Activated effector memory CD4-positive, alpha-beta T cell treated with Interleukin-2 at 50 U/mL for 16 hours (primary cell): ENCODE measurements at places on chromosomes 4 and X.

- DNase-seq, result no peak
These were observed 62.7 kb downstream of the GAB1 start for GRCh38 chr4:143399113-143399949.

DNA sequence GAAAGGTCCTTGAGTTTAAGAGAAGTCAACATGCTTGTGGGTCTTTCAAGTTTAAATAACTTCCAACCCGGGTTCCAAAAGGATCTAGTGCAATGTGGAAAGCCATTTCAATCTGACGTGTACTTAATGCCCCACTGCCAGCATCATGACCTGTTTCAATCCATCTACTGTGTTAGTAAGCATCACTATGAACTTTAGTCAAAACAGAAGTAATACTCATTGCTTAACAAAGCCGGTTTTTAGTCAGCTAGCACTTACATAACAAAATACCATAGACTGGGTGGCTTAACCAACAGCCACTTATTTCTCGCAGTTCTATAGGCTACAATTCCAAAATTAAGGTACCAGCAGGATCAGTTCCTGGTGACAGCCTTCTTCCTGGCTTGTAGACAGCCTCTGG lies 677.5 kb downstream of the DMD start:
- no peak for DNase-seq

GRCh38 chr4:150072906-150073714 lies 5.1 kb upstream of the DCLK2 start:
- DNase-seq, result no peak

DNA sequence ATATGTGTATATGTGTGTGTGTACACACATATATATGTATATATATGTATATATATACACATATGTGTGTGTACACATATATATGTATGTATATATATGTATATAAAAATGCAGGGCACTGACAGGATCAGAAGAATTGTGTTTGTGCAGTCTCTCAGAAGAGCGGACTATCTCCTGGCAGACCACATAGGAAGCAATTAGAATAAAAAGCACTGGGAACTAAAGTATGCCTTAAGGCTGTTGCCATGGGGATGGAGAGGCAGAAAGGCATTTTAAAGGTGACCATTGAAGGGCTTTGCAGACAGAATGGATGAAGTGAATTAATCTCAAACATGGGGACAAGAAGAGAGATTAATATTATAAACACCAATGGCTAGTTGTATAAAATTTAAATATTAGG lies 33.7 kb upstream of the USP51 start:
- DNase-seq, result no peak

DNA sequence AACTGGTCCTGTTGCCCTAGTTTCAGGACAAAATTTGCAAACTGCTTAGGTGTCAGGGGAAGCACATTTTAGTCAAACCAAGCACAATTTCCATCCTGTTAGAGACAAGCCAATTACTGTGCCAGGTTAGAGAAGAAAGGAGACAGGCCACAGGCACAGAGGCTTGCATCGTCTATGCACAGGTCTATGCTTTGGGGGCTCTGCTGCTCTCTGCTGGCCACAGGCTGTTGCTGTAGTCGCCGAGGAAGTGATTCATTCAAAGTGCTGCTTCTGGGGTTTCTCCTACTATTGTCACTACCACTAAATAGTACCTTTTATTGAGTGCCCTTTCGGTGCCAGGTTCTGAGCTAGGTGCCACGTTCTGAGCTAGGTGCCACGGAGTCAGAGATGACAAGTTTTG lies 45.5 kb downstream of the VGLL1 start:
- peak; percentile 66 for DNase-seq

DNA sequence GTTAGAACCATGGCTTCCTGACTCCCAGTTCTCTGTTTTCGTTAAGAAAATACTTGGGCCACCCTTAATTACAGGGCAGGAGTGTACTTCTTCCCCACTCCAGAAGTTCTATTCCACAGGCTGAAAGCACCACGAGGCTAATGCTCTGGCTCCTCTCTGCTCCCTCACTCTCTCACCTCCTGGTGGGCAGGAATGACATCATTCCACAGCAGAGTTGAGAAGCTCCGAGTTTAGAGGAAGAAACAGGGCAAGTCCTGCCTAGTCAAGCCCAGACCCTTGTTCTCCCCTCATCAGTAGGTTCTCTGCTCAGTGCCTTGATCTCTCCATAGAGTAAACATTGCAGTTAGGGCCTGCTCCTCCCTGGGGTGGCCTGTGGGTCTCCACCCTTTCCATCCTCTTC lies 343.8 kb upstream of the CLNK start:
- no peak for DNase-seq

DNA sequence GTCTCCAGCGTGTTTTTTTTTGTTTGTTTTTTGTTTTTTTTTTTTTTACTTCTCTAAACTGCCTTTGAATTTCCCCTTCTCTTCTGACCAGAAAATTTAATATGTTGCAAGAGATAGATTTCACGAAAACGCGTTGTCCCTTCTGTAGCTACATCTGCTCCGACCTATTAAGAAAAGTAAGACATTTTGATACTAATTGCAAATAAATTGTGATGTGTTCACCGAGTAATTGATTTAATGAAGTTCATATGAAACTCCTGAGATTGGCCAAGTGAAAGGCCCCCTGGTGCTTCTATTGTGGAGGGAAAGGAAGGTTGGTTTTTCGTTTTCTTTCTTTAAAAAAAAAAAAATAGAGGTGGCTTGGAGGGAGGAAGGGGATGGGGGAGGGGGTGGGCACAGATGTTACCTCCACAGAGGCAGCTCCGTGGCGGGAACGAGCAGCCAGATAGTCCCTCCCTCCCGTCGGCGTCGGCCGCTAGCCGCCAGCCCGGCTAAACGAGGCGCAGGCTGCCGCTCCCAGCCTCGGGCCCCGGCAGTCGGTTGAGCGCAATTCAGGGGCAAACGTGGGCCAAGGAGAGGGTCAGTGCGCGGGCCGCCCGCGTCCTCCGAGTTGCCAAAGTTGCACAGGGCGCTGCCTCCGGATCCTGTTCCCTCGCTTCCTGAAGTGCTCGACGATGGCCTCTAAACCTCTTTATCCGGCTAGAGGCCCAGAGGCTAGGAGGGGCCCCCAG lies 139.1 kb upstream of the ZIC3 start:
- no peak for DNase-seq

DNA sequence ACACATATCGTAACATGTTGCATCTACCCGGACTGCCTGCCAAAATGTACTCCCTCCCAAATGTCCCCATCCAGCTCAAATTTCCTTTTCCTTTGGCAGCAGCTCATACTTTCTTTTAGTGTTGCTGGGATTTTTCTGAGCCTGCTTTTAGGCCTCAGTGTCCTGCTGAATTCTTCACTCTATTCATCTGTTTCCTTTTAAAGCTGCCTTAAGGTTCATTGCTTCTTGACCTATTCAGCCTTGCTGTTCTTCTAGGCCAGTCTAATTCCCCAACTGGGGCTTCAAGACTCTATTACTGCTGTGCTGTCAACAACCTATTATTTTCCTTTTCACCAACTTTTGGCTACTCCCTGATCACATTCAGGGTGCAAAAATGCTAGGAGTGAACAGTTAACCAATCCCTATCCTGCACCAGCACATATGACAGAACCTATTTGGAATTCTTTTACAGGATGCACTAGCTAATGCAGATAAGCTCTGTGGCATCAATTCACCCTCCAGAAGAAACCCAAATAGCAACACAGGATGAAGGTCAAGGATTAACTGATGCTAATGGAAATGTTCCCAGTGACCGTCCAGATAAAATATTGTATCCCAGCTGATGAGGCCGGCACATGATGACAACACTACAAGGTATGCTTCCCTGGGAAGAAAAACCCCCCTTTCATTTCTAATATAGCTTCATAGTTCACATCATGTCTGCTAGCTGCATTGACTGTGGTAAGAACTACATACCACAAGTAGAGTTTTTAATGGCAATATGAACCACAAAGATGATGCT lies 114.7 kb upstream of the TTC29 start:
- no peak for DNase-seq

DNA sequence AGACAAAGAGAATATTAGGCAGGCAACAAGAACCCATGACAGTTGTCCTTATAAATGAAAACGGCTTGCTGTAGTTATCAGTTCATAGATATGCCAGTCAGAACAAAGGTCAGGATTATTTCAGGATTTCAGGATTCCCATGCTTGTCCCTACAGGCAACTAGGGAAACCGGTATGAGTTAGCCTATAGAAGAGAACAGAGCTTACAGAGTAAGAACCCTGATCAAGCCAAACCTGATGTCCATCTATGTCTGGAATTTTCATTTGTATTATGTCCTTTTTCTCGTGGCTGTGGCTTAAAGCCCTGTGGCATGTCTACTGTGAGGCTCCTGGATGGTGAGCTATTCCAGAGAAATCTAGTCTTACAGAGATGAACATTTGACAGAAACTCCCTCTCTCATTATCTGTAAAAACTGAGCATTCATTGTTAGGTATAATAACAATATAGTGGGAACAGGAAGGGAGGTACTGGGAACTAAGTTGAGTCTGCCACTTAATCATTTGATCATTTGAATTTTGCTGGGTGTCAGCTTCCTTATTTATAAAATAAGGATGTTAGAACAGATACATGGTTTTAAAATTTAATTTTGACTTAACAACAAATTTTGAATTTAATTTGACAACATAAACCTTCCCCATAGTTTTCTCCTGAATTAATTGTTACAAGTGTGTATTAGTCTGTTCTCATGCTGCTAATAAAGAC lies 129.5 kb upstream of the KLF3 start:
- DNase-seq, result no peak

GRCh38 chr4:150006197-150006596 lies 72.0 kb upstream of the DCLK2 start:
- DNase-seq, result no peak

GRCh38 chr4:74395633-74396032 lies 30.7 kb downstream of the EREG start:
- DNase-seq, result no peak

- DNase-seq, result no peak
These were observed 6.9 kb downstream of the PDLIM5 start for GRCh38 chr4:94458682-94459081.

DNA sequence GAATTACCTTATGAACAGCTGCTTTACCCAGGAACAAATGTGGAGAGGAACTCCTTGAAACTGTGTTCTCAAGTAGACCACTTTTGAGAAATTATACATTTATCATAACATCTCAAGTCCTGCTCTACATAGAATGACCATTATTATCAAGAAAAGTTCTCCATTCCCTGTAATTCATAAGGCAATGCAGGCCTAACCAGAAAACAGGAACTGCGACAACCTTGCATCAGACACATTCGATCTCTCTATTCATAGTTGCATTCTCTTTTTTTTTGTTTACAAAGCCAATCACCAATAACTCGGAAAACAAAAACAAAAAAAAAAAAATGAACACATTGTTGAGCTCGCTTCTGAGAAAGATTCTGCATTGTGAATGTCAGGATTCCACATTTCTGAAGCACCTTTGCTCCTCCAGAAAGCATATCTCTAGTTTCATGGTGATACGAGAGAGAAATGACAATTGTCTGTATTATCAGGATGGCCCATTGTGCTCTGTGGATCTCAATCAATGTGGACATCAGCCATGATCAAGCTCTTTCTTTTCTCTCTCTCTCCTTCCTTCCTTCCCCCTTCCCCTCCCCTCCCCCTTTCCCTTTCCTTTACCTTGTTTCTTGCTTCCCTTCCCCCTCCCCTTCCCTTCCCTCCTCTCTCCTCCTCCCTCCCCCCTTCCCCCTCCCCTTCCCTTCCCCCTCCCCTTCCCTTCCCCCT lies 32.4 kb upstream of the CD99 start:
- no peak for DNase-seq

DNA sequence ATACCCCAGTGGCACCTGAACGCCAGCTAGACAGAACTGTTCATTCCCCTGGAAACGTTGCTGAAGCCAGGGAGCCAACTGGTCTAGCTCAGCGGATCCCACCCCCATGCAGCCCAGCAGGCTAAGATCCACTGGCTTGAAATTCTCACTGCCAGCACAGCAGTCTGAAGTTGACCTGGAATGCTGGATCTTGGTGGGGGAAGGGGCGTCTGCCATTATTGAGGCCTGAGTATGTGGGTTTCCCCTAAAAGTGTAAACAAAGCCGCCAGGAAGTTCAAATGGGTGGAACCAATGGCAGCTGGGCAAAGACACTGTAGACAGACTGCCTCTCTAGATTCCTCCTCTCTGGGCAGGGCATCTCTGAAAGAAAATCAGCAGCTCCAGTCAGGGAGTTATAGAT lies 213.0 kb downstream of the NKX6-1 start:
- no peak for DNase-seq

DNA sequence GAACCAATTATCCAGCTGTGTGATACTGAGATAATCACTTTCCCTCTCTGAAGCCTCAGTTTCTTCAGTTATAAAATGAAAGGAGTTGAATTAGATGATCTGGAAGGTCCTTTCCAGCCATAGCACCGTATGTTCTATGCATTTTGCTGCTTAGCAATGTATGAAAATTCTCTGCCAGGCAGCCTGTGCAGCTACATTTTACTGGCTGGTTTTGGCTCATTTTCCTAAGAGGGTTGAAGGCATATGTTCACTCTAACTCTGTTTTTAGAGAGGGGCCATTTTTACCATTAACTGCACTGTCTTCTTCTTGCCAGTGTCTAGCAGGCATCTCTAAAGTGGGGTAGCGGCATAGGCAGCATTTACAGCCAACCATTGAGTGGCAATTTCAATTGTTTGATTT lies 26.1 kb downstream of the TRPC5 start:
- no peak for DNase-seq

DNA sequence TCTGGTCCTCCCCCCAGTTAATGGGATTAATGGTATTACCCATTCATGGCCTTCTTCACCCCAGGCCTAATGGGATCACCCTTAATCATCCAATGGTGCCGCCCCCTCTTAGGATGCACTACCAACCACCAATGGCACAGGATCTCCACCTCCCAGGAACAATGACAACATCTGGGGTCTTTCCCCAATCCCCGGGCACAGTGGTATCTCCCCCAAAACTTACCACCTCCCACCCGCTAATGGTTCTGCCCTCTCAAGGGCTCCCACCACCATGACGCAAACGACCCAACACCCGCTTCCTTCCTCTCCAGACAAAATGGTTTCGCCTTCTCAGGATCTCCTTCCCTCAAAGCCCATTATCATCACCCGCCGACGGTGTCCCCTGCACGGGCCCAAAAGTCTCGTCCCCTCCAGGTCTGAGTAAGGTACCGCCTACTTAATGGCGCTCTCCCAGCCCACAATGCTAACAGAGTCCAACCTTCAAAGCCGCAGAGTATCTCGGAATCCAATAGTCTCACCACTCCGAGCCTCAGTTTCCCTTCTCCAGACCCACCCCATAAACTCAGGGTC lies 458 bp downstream of the GRIPAP1 start:
- peak; percentile 2 for DNase-seq

DNA sequence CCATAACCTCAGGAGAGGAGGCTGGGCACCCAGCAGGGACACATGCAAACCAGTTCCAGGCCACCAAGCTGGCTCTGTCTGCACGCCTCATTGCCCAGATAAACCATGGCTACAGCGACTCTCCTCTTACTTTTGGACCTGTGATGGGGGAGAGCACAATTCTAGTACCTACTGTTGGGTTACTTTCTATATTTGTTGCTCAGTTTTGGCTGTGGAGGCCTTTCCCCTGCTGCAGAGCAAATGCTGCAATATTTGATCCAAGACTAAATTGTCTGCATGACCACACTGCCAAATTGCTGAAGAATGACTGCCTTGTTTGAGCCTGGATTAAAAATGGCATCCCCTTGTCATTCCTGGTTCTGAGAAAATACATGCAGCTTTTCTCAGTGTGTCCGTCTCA lies 253.5 kb downstream of the ARHGAP10 start:
- DNase-seq, result no peak

- no peak for DNase-seq
These were observed 651 bp downstream of the UCHL1 start for GRCh38 chr4:41257257-41257901.
